Iris pigment epithelial cell (primary cell): ENCODE measurements at places on chromosomes 13 and 19.

DNA sequence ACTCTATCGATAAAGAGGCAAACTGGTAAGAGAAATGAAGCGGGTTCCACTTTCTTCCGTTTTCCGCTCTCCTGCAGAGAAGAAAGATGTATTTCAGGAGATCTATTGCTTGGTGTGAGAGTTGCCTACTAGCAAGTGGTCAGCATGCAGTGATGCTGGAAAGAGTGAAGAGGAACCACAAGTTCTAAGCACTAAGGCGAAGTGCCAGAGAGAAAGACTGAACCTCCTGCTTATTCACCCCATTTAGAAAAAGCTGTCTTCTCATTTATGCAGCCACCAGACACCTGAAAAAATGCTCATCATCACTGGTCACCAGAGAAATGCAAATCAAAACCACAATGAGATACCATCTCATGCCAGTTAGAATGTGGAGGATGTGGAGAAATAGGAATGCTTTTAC, 78.7 kb upstream of the GPC6 start:
- DNase-seq, result no peak

DNA sequence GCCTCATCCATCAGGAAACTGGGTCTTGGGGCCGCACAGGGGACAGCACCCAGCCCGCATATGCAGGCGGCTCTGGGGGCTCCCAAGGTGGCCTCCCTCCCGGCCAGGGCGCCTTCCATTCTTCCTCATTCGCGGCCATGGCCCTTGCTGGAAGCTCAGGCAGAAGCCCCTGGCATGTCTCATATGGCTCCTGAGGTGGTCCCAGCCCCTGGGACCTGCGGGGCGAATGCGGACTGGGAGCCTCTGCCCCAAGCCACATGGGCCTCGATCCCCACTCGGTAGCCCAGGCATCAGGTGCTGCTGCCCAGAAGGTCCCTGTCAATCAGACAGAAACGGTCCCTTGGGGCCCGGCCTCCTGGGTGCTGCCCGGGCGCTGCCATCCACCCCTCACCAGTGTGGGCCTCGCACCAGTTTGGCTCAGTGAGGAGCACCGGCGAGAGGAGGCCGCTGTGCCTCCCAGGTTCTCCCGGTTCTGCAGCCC, 301.6 kb downstream of the TEX29 start:
- DNase-seq, result no peak

GRCh38 chr13:33717775-33718174, 100.2 kb upstream of the RFC3 start:
- peak; percentile 13 for DNase-seq

GRCh38 chr13:105502193-105502592, 1033.3 kb downstream of the EFNB2 start:
- no peak for DNase-seq

- DNase-seq, result peak; percentile 39
These were observed 73.0 kb downstream of the COL4A1 start for GRCh38 chr13:110233951-110234280.

- DNase-seq, result no peak
These were observed 28.4 kb upstream of the SOHLH2 start for GRCh38 chr13:36242761-36243160.

GRCh38 chr13:80382576-80382975, 41.6 kb upstream of the SPRY2 start:
- no peak for DNase-seq

DNA sequence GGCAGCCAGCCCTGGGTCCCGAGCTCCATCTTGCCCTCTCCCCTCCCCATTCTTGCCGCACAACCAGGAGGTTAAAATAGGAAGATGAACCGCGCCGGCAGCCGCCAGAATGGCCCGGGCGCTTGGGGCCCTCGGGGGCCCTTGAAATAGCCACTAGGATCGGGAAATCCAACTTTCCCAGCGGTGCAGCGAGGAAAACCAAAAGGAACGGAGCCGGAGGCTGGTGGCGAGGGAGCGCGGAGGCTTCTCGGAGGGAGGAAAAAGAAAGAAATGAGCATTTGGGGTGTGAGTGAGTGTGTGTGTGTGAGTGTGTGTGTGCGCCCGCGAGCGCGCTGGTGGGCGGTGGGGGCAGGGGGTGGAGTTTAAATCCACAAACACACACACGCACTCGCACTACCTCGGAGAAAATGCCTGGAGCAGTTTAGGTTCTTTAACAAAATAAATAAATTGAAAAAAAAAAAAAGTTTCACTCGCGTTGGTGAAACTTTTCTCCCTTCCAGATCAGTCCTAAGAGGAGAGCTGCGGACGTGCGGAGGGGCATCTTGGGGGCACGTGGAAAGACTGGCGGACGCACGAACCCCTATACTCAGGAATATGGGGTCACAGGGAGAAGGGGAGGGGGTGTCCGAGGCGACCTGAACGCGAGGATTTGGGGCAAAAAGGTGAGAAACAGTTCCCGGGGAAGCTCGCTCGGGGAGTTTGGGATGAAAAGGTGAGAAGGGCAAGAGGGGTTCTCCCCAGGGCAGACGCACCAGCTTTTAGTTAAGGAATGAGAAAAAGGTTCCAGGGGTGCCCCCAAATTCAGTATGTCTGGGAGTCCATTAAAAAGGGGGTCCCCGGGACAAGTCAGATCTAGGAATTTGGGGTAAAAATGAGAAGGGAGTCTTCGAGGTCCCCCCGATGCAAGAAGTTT, 1.3 kb downstream of the RFX2 start:
- DNase-seq, result peak; percentile 47

GRCh38 chr13:110575322-110576069, 14.0 kb upstream of the RAB20 start:
- DNase-seq, result no peak

DNA sequence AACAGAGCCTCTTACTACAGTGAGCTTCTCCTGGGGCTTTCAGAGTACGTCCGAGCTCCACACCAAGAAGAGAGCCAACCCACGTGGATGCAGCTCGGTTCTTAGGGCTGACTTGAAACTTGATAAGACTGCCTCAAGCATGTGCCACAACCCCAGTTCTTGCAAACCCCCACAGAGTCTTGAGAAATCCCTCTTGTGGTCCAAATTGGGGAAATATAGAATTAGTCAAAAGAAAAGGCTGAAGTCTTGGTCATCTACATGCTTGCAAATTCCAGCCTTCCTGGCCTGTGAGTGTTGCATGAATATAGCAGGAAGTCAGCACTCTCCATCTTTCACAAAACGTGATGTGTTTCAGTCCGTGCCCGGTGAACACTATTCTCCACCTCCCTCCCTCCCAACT, 95.2 kb downstream of the GGACT start:
- peak; percentile 40 for DNase-seq

- DNase-seq, result no peak
These were observed 12.4 kb downstream of the C19orf25 start for GRCh38 chr19:1466461-1467214.

DNA sequence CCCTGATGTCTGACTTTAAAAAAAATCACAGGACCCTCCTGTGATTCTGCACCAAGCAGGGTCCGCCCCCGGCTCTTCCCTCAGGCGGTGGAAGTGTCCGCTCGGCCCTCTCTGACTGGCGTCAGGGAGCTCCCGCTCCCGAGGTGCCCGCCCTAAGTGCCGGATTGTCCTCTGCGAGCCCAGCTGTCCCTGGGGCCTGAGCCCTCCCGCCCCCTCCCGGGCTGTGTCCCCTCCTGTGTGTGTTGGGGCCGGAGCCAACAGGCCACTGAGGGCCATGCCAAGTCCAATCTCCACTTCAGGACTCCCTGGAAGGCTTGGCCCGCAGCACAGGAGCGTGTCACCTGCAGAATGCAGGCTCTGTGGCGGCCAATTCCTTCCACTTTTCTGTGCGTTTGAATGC, 25.4 kb downstream of the MAP2K2 start:
- no peak for DNase-seq

DNA sequence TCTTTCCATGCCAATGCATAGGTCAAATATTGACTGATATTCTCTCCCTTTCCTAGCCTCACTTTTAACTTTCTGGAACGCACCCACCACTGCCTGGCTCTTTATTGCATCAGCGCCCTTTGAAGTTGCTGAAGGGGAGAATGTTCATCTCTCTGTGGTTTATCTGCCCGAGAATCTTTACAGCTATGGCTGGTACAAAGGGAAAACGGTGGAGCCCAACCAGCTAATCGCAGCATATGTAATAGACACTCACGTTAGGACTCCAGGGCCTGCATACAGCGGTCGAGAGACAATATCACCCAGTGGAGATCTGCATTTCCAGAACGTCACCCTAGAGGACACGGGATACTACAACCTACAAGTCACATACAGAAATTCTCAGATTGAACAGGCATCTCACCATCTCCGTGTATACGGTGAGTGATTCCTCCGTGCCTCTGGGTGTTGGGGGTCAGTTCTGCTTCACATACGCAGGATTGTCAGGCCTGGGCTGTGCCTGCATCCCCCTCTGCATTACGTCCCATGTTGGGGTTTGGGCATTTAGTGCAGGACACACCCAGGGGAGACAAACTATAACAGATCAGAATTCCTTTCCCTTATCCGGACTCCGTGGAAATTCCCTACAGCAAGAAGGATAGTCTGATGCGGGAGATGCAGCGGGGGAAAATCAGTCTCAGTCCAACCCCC, 1.3 kb downstream of the CEACAM21 start:
- no peak for DNase-seq

DNA sequence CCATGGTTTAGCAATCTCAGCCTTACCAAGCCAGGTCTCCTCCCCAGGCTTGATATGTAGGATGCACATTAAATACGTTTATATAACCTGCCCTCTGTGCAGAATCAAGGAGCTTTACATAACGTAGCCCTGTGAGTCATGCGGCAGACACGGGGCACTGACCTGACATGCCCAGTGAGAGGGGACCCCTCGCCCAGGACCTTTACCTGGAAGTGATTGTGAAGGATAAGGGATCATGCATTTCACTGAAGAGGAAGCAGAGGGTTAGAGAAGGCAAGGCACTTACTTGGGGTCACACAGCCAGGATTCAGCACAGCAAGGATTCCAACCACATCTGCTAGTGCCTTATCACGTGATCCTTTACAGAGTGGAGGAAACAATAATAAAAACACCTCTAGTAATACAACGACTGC, 18.9 kb upstream of the FOSB start:
- DNase-seq, result no peak

- peak; percentile 28 for DNase-seq
These were observed 33.7 kb downstream of the SUGT1 start for GRCh38 chr13:52686376-52686775.

DNA sequence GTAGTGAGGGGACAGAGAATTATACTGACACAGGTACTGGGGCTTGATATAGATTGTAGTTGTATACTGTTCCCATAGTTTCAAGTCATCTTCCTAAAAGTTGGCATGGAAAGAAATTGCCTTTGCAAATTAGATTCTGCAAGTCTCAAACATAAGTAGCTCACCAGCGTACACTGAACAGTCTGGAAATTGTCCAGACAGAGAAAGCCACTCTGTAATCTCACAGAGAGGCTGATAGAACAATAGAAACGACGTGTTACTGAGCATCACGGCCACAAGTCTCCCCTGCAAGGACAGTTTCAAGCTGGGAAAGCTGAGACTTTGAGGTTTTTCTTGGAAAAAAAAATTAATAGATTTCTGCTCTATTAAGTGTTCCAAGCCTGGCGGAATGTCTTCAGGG, 228.6 kb downstream of the DNAJC15 start:
- no peak for DNase-seq

DNA sequence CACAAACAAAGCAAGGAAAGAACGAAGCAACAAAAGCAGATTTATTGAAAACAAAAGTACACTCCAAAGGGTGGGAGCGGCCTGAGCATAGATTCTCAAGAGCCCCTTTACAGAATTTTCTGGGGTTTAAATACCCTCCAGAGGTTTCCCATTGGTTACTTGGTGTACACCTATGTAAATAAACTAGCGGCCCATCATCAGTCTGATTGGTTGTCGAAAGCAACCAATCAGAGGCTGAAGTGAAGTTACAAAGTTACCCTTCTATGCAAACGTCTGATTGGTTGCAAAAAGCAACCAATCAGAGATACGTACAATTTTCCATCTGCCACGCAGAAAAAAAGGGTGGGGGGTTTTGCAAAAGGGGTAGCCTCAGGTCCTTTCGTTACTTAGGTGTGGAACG, 96.3 kb upstream of the UBAC2 start:
- DNase-seq, result no peak

- no peak for DNase-seq
These were observed 1.5 kb downstream of the ZNF296 start for GRCh38 chr19:45074744-45075300.

DNA sequence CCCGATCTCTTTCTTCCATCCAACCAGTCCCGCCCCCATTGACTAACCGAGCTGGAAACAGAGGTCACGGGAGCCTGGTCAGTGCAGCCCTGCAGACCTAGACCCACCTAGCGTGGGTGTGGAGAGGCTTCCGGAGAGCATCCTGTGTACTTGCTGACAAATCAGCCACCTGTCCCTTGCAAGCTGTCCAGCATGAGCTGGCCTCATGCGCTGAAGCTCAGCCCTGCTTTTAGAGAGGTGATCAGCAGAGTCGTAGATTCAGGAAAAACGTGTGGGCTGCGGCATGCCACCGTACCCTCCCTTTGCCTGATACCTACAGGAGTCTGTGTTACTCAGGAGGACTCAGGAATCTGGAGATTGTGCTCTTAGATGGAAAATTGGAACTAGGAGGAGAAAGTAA, 80.3 kb upstream of the UQCRFS1 start:
- DNase-seq, result no peak

- DNase-seq, result no peak
These were observed 628.0 kb downstream of the EFNB2 start for GRCh38 chr13:105907319-105908019.

- peak; percentile 9 for DNase-seq
These were observed 19.3 kb downstream of the ENOX1 start for GRCh38 chr13:43767341-43767931.

GRCh38 chr13:112892426-112893206, 76.4 kb upstream of the MCF2L start:
- no peak for DNase-seq

DNA sequence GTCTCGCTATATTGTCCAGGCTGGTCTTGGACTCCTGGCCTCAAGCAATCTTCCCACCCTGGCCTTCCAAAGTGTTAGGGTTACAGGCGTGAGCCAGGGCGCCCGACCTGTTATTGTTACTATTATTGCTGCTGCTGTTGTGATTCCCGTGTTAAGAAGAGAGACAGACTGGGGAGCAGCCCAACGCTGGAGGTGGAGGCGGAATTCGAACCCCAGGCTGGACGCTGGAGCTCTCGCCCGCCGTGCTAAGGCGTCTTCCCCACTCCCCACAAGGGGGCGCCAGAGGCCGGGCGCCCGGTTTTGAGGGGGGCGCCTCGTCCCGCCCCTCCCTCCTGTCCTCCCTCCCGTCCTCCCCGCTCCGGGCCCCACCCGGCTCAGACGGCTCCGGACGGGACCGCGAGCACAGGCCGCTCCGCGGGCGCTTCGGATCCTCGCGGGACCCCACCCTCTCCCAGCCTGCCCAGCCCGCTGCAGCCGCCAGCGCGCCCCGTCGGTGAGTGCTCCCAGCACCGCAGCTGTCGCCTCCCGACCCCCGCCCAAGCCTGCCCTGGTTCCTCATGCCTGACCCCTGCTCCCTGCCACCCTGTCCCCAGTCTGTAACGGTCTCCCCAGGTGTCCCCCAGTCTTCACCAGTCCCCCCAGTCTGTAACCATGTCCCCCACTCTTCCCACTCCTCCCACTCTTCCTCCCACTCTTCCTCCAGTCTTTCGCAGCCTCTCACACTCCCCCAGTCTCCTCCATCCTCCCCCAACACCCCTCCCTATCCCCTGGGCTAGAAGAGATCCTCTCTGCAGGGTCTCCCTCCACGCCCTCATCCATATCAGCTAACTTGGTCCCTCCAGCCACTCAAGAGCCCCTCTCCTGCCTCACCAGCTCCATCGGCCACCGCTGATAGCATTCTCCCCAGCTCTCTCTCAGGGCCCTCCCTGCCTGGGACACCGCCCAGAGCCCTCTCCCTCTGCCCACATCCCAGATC, at the start of gene EHD2:
EHD2 (plus strand) TSS at position 377 of the 976 bp plus-strand sequence. CDS start 3,191 bp downstream, outside the sequence.
- peak; percentile 70 for DNase-seq
